ENCODE measurements at places on chromosomes 13 and 19.

- DNase-seq = no peak
Observed at GRCh38 chr13:80340651-80341100, 250 bp downstream of the SPRY2 start.

DNA sequence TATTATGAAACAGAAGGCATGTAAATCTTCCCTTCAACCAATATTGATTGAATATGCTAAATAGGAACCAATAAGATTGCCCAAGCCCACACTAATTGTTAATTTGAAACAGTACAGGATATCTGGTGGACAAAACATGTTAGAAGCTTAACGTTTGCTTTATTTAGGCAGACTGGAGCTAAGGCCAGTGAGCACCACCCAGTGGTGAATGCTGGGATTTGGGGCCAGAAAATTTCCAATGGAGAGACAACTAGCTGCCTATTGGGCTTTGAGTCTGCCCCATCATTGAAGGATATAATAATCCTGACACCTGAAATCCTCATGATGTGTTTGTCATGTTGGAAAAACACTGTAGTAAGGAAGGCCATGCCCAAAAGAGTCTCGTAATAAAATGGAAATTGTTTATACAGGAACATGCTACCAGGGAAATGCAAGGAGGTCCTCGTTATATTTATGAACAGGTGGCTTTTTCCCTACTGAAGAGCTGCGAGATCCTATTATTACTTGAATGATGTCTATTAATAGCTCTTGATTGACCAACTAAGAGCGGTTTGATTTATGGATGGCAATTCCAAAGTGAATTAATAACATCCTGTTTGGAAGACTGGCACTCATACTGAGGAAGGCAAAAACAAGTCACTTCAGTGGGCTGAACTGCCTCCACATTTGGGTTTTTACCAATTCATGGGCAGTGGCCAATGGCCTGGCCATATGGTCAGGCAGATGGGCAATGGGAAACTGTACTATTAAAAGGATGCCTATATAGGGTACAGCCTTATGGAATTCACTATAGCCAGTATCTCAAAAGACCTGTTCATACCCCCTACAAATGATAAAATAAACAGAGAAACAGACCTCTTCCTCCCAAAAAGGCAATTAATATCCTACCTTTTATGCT is 8.7 kb downstream of the SIGLECL1 start:
- DNase-seq = peak; percentile 27

GRCh38 chr19:12880551-12881171 is 588 bp downstream of the DNASE2 start:
- no peak for DNase-seq

GRCh38 chr19:15288146-15288963 is 44.0 kb downstream of the BRD4 start:
- no peak for DNase-seq

- DNase-seq = no peak
Observed at GRCh38 chr19:31438401-31439269, 89.4 kb upstream of the TSHZ3 start.
